Astrocyte of the spinal cord (primary cell): ENCODE measurements at places on chromosomes 3 and 15.

DNA sequence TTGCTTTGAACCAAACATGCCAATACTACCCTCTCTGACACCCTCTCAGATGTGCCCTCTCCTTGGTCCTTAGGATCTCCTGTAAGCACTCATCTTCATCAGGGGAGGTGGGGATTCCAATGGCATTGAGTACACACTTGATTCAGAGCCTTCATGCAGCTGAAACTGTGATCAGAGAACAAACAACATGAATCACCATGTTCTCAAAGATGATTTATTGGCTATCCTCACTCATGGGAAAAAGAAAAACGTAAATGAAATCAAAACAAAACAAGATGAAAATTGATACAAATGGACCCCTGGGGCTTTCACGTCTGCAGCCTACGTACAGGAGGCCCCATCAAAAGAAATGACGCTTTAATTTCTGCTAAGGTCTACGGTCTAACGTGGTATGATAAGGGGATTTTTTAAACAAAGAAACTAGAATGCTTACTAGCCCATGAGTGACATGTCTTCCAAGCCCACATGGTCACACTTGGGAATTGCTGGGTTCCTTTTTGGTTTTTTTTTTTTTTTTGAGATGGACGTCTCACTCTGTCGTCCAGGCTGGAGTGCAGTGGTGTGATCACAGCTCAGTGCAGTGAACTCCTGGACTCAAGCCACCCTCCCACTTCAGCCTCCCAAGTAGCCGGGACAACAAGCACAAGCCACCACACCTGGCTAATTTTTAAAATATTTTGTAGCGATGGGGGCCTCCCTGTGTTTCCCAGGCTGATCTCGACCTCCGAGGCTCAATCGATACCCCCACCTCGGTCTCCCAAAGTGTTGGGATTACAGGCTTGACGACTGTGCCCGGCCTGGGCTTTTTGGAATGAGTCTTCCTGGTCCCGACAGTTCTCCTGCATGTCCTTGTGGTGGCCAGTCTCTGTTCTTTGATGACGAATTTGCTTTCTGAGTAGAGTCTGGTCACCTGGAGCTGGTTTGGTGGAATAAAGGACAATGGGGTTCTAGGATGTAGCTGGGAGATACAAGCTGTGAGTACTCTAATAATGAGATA is 202.6 kb downstream of the XXYLT1 start:
- peak; percentile 61 for DNase-seq

- DNase-seq = no peak
Measured at GRCh38 chr15:36886191-36886590, 214.2 kb downstream of the MEIS2 start.

GRCh38 chr3:52609316-52609815 is 73.0 kb downstream of the UQCC5 start:
- DNase-seq = no peak

- no peak for DNase-seq
Measured at GRCh38 chr3:181486141-181486885, 225.4 kb upstream of the SOX2 start.

GRCh38 chr3:14258906-14259904 is 80.6 kb downstream of the LSM3 start:
- DNase-seq = no peak

GRCh38 chr3:97841956-97842355 is 20.1 kb downstream of the CRYBG3 start:
- DNase-seq = no peak

DNA sequence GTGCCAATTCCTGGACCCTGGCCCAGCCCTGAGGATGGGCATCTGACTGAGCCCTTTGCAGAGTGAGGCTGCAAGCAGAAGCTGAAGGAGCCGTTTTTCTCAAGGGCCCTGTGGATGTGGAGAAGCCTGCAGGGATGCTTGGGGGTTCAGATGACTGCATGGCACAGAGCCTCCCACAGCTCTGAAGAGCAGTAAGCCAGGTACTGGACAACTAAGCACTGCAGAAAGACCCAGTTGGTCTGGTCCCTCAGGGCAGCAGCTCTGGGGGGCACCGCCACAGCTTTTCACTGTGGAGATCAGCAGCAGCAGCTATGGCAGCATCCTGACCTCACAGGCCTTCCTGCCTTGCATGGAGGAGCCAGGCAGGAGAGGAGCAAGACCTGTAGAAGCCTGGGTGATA is 67.6 kb downstream of the CRYGS start:
- DNase-seq = no peak

DNA sequence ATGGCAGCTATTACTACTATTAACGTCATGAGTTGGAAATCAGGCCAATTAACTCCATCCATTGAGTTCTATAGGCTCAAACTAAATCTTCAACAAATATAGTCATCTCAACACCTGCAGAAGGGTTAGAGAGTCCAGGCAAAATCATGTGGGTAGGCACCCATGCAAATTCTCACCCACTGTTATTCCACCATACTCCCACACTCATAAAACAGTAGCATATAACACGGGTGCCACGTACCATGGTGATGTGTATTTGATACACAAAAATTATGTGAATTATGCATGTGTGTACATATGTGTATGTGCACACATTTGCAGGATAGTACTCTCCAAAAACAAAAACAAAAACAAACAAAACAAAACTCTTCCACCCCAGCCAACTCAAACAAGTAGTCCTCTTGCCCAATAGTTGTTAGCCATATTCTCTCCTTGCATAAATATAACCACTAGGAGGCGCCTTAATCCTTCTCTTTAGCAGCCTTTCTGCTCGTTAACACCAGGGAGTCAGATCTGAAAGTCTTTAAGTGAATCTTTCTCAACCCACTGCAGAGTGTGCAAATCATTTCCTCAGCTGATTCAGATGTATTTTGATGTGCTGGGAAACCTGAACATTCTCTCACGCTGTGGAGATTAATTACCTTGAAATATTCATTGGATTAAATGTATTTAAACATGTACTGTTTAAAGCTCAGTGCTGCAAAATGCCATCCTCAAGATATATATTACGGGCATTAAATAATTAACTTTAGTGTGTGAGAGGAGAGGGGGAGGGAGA is 38.0 kb upstream of the COPB2 start:
- peak; percentile 82 for DNase-seq

GRCh38 chr3:61824553-61825135 is 263.3 kb downstream of the PTPRG start:
- no peak for DNase-seq

- no peak for DNase-seq
Measured at GRCh38 chr3:16335772-16336645, 71.0 kb downstream of the OXNAD1 start.

DNA sequence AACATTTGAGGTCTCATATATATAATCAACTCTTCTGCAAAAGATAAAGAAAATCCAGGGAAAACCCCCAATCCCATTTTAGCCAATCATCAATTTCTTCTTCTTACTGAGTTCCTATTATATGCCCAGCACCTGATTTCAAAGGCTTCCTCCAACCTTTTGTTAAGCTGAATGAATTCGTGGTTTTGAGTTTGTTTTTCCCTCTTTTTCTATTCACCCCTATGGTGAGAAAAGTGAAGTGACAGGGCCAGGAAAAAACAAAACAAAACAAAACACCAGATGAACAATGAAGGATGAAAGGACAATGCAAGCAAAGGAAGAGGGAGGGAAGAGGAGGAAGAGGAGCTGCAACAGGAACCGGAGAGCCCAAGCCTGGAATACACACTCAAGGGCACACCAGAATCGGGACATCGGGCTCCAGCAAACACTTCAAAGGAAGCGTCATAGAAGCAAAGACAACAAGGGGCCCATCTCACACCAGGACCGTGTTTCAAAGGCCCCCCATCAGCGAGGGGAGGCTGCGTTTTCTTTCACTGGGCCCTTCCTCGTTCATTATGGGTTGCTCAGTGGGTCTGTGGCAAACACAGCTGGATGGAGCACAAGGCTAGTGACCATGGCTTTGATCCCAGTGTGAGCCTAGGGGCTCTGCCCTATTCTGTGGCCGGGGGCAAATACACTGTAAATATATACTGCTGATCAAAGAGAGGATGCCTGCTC is 50.2 kb downstream of the VGLL4 start:
- DNase-seq = no peak

DNA sequence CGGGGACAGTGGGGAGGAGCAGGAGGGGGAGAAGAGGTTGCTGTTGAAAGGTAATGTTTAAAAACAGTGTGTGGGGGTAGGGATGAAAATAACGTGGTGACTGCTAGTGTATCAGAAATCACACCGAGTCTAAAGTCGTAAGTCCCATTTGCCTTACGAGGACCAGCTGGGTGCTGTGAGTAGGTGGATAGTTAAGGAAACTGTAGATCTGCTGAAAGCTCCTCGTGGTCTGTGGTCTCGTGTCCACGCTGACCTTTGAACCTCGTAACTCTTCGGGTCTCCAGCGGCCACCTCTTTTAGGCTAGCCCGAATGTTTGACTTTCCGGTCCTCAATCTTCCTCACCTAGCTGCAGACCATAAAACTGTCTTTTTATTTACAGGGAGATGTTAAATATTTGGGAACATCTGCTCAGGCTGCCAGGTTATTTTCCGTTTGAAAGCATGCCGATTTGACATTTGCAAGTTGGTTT is 29.3 kb upstream of the ST3GAL6 start:
- peak; percentile 8 for DNase-seq

DNA sequence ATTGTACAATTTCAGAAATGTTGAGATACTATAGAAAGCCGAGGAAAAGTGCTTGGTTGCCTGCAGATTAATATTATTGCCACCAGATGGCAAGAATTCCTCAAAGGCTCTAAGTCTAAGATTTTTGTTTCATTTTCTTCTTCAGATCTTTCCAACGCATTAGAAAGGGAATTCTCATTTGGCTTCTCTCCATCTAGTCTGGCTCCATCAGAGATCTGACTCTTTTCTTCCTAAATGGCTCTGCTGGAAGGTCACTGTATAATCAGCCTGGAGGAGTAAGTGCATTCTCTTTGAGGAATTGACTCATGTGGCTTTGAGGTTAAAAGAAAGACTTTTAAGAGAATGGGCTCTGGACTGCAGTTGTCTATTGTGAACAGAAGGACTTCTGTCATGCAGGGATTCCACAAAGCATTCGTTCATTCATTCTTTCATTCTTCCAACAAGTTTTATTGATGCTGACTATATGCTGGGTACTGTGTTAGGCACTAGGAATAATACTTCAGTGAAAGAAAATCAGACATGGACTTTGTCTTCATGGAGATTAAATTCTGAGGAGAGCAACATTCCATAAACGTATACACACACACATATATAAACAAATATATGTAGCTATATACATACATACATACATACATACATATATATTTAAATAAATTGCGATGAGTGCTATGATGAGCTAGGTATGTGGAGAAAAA is 55.3 kb downstream of the SLC28A2 start:
- DNase-seq = peak; percentile 59

DNA sequence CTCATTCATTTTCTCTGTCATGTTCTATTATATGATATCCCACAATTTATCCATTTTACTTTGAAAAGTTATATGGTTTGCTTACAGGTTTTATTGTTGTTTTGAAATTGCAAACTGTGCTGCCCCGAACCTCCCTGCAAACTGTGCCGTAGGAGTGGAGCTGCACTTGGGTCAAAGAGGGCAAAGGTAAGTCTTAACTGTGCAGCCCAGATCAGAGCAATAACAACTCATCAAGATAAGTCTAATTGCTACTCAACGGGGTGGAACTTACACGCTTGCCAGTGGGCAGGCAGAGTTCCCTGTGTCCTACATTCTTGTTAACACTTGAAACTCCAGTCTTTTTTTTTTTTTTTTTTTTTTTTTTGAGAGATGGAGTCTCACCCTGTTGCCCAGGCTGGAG is 33.2 kb downstream of the ZDHHC19 start:
- DNase-seq = no peak

DNA sequence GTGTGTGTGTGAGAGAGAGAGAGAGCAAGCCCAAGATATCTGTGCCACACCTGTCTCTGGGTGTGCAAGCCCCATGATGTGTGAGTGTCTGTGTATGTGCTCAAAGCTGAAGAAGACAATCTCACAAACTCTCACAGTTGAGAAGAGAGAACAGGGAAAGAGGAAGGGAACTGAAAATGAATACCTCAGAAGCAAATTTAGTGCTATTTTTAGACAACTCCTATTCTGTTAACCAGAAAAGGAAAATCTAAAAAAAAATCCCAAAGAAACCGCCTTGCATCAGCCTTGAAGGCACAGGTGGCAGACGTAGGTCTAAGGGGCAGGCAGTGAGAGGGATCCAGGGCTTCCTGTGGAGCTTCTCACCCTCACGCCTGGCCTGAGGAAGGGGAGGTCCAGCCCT is 47.8 kb downstream of the ATP2B2 start:
- no peak for DNase-seq

- no peak for DNase-seq
Measured at GRCh38 chr15:66661432-66662096, 40.5 kb upstream of the SMAD6 start.

DNA sequence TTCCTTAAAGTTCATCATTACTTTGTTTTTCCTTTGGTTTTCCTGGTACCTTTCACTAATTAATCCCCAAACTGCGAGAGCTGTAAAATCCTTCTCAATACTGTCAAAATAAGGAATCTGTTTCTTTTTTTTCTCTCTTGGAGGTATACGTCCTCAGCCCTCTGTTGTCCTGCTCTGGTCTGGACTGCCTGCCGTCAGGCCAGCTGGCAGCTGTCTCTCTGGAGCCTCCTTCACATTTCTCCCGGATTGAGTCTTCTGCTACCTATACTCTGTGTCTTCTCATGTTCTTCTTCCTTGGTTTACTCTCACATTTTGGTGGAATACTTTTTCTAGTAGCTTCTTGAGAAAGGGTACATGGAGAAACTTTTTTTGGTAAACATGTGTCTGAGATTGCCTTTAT is 13.8 kb downstream of the TATDN2 start:
- no peak for DNase-seq

DNA sequence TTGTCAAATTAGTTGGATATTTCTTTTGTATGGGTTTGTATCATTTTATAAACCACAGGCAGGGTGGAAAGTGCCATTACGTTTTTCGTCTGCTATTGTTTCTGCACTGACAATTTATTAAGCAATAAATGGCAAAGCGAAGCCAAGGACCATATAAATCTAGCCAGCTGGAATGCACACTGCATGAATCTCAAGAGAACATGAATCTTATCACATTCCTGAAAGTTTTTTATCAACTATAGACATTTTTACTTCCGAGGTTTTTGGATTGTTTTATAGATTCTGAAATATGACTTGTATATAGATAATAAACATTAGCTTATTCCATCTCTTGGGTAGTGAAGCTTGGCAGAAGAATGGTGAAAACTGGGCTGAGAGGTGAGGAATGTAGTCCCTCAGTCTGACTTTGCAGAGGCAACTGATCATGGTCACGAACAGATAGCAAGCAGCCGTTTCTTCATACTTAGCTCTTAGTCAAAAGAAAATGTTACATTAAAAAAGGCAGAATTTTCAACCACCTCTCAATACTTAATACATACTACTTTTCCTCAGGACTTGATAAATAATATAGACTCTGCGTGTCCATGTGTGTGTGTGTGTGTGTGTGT is 102.7 kb downstream of the OSBPL10 start:
- DNase-seq = no peak

- no peak for DNase-seq
Measured at GRCh38 chr3:156906275-156906674, 80.1 kb downstream of the LEKR1 start.

DNA sequence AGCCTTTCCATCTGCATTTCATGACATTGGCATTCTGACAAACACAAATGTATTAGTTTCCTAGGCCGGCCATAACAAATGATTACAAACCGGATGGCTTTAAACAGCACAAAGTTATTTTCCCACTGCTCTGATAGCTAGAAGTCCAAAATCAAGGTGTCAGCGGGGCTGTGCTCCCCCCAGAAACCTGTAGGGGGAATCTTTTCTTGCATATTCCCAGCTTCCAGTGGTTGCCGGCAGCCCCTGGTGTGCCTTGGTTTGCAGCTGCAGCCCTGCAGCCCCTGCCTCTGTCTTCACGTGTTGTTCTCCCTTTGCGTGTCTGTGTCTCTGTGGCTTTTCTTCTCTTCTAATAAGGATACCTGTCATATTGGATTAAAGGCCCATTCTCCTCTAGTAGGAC is 79.0 kb upstream of the CDV3 start:
- DNase-seq = no peak
